Activated naive CD4-positive, alpha-beta T cell treated with anti-CD3 and anti-CD28 coated beads, Interleukin-2, amount 50 U/mL, for 72 hours (primary cell): ENCODE measurements at places on chromosomes 4 and X. TPM values are rescaled to one million over a fixed set of nuclear protein-coding genes. Genes with fewer than 3 reads are reported as not detected.

Gene SPANXC
- not detected for total RNA-seq

Gene TLR7
- total RNA-seq, result not detected

Gene GLUD2
- 0.36 TPM for total RNA-seq

Gene CXCL1
- not detected for total RNA-seq

Gene IL9R
- total RNA-seq, result 2.1 TPM

Gene CLDN34
- not detected for total RNA-seq

Gene FHL1
- total RNA-seq, result 6.9 TPM

Gene LINC00632
- 0.07 TPM for total RNA-seq

Gene CLIC2
- 0.64 TPM for total RNA-seq

Gene SPANXN3
- not detected for total RNA-seq

Gene GRIA3
- not detected for total RNA-seq

Gene ITGB1BP2
- 7.8 TPM for total RNA-seq

Gene CLNK
- not detected for total RNA-seq

Gene TMPRSS11F
- total RNA-seq, result not detected

Gene FATE1
- total RNA-seq, result not detected

Gene NEUROG2
- not detected for total RNA-seq

Gene PDGFC
- total RNA-seq, result not detected

Gene PRKX
- 49.0 TPM for total RNA-seq

Gene IL1RAPL1
- not detected for total RNA-seq

Gene TRIM60
- not detected for total RNA-seq
